ENCODE measurements at places on chromosomes 3 and 15.

GRCh38 chr3:106963442-106963841, 413.8 kb upstream of the CCDC54 start:
- DNase-seq, result no peak

DNA sequence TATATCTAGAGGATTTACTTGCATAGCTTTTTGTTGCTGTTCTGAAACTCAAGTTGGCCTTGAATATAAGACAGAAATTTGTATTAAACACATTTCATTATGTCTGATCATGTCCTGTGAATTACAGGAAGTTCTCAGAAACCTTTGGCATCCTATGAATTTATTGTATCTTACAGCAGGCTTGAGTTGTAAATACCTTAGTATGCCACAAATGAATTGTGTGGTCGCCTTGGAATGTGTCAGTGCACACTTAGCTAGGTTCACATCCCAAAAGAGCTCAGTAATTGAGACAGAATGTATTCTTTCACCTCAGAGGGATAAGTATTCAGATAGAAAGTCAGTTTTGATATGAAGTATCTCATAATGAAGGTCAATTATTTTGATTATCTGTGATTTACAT, 83.4 kb downstream of the NEK11 start:
- DNase-seq, result no peak

GRCh38 chr3:100537646-100538338, 45.4 kb downstream of the TMEM45A start:
- no peak for DNase-seq

DNA sequence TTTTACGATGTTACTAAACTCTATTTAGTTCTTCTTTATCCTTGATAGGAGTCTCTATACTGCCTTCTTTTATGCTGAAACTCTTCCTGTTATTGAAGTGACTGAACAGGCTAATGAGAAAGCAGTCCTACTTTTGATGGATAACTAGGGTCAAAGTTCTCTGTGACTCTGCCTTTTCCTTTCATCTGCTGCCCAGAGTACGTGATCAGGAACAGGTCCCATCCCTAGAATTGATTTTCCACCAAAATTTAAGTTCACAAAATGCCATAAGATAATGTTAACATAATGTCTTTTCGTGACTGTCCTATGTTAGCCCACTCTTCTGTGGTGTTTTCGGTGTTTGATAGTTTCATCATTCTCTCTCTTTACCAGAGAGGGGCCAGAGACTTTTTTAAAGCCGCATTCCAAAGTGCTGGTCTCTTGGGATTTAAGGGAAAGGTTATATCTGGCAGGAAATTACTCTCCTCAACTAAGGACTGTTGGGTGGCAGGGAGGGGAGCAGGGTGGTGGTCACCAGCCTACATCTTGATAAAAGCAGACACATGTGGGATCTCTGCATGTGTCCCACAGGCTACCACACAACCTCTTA, 50.3 kb upstream of the PLXND1 start:
- DNase-seq, result no peak

DNA sequence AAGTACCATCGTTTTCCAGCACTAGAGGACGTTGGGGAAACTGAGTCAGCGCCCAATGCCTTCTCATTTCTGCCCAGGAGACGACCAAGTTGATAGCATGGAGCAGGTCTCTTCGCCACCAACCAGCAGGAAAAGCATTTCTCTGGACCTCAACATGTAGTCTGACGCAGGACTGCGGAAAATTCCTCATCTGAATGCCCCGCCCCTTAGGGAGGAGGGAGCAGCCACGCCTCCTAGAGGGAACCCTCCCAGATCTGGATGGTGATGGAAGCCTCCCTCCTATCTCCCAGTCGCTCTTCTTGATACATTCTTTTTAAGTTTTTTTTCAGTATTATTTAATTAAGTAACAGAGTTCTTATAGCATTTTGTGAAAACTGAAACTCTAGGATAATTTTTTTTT, 17.4 kb upstream of the MINDY4B start:
- DNase-seq, result no peak

GRCh38 chr3:129371041-129371826, 57.2 kb downstream of the EFCAB12 start:
- DNase-seq, result no peak

Measured in bone marrow (tissue), 2 donors.